Immature natural killer cell (primary cell): ENCODE measurements at places on chromosomes 13 and 19. TPM values are rescaled to one million over a fixed set of nuclear protein-coding genes. Genes with fewer than 3 reads are reported as not detected.

DNA sequence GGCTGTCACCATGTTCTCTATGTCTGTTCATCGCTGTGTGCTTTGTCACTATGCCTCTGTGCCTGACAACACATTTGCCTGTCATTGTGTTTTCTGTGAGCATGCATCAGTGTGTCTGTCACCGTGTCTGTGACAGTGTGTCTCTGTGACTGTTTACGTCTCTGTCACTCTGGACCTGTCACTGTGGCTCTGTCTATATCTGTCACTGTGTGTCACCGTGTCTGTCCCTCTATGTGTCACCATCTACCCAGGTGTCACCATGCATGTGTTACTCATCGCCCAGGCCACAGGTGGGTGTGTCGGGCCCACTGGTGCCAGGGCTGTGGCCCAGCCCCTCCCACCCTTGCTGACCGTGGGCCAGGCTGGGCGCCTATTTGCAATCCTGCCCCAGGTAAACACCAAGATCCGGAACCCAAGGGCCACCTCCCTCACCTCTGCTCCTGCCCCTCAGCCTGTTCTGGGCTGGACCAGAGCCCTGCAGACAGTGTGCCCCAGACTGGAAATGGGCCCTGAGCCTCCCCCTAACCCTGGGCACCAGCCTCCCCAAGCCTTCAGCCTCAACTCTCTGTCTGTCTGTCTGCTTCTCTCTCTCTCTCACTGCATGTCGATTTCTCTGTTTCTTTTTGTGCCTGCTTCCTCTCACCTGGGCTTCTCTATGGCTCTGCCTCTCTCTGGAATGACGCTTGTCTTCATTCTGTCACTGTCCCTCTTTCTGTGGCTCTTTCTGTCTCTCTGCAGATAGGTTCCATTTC is 7.7 kb downstream of the IRF2BP1 start:
- H3K27me3 ChIP-seq = no peaks in the 10 kb centered on the region
- H3K36me3 ChIP-seq = peaks cover 5% of the 10 kb centered on the region
- H3K27ac ChIP-seq = no peak overlapping the region

DNA sequence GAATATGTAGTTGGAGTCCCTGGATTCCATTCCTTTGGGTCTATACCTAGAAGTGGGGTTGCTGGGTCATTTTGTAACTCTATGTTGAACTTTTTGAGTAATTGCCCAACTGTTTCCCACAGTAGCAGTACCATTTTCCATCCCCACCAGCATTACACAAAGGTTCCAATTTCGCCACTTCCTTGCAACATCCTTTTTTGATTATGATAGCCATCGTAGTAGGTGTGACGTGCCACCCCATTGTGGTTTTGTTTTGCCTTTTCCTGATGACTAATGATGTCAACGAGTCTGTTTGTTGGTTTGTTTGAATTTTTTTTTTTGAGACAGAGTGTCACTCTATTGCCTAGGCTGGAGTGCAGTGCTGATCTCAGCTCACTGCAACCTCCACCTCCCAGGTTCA is 3.3 kb upstream of the PEX11G start:
- no peak overlapping the region for H3K27ac ChIP-seq
- H3K36me3 ChIP-seq = no peaks in the 10 kb centered on the region
- DNase-seq = peak; percentile 33
- peaks cover 14% of the 10 kb centered on the region for H3K4me1 ChIP-seq
- H3K27me3 ChIP-seq = peaks cover 7% of the 10 kb centered on the region

DNA sequence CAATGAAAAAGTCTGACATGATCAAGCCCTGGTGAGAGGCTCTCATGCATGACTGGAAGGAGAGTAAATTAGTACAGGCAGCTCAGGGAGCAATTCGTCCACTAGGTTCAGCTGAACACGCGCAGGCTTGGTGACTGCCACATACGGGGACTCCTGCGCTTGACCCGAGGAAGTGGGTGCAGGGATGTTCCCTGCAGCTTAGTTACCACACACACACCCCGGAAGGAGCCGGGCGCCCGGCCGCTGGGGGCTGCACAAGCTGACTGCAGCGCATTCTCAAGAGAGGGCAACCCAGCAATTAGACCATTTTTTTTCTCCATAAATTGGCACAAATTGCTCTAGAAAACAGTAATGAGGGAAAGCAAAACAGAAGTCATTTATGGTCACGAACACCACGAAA is 23.0 kb upstream of the MIER2 start:
- DNase-seq = no peak
- H3K27ac ChIP-seq = no peak overlapping the region
- H3K27me3 ChIP-seq = peaks cover 5% of the 10 kb centered on the region
- H3K4me1 ChIP-seq = no peaks in the 10 kb centered on the region
- no peak overlapping the region for H3K4me3 ChIP-seq

The ABHD8 gene
- polyA plus RNA-seq = 10.3 TPM

The C19orf67 gene
- not detected for polyA plus RNA-seq

The LILRB4 gene
- 7.4 TPM for polyA plus RNA-seq
